ENCODE measurements at places on chromosomes 11 and 22.

- no peak for DNase-seq
Measured at GRCh38 chr11:65776196-65776595, 4.6 kb downstream of the AP5B1 start.

DNA sequence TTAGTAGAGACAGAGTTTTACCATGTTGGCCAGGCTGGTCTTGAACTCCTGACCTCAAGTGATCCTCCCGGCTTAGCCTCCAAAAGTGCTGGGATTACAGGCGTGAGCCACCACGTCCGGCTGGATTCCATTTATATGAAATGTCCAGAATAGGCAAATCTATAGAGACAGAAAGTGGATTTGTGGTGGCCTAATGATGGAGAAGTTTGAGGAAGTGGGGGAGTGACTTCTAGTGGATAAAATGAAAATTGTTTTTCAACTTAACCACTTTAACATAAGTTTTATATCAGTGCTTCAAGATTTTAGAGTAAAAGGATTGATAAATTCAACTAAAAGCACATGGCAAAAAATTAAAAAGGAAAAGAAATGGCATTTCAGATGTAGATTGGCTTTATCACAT is 66.2 kb downstream of the HIPK3 start:
- no peak for DNase-seq

DNA sequence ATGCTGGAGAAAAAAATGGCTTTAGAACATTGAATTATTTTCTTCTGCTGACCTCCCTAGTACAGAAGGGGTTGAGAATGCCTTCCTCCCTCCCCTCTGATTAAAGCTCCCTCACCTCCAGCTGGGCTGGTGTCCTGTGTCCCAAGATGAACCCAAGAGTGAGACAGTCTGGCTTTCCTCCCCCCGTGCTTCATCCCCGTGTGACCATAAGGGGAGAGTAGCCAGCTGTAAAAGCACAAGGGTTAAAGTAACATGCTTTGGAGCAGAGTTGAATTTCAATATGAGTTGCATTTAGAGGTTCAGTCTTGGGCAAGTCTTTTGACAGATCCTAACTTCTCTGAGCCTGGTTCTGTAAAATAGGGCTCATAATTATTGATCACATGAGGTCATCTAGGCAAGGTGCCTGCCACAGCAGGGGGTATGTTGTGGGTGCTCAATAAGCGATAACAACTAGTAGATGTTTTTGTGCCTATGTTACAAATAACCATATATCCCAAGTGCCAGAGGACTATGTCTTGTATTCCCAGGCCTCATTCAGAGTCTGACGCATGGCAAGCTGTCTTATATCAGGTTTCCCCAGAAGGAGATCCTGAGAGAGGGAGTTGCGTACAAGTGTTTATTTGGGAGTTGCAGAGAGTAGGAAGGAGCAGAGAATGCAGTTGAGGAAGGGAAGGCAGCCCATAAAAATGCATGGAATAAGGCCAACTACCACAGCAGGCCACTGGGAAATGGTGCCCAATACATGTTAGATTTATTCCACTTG is 4.1 kb downstream of the PRG2 start:
- no peak for DNase-seq

DNA sequence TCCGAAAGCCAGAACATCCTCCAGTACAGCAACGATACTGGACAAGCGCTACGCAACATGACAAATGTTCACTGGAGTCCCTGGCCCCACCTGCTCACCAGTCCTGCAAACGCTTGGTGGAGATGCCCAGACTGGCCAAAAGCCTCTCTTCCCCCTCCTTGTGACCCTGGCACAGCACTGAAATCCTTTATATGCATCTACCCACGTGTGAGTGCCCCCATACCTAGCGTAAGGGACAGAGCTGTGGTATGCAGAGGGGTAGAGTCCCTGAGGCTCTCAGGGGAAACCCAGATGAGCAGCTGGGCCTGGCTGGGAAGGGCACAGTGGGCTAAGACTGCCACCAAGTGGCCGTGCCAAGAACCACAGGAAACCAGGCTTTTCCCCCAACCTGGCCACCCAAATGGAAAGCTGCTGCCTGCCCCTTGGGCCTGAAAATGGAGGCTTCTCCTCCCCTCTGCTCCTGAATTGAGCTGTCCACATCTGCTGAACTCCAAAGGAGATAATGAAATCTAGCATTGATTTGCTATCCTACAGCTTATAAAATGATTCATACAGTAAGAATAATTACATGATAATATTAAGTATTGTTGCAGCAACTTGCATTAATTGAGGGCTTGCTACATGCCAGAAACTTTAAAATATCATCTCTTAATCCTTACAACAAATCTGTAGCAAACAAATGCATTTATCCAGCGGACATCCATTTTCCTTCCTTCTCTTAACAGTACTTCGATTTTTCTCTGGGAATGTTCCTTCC is 24.8 kb upstream of the TTC12 start:
- peak; percentile 50 for DNase-seq

DNA sequence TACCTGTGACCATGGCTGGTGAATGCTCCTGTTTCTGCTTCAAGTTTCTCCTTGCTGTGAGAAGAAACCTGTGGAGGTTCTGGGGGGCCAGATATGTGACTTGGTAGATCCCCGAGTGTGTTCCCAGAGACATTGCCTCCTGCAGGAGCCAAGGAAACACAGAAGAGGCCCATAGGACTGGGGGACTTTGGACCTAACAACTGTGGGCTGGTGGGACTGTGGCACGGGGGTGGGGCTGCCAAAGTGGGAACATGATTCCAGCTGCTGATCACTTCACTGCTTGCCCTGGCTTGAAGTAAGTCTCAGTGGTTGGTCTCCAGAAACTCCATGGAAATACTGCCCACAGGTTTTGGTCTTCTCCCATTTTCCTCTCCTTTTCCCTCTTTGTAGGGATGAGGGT is 4.1 kb upstream of the NR1H3 start:
- no peak for DNase-seq

DNA sequence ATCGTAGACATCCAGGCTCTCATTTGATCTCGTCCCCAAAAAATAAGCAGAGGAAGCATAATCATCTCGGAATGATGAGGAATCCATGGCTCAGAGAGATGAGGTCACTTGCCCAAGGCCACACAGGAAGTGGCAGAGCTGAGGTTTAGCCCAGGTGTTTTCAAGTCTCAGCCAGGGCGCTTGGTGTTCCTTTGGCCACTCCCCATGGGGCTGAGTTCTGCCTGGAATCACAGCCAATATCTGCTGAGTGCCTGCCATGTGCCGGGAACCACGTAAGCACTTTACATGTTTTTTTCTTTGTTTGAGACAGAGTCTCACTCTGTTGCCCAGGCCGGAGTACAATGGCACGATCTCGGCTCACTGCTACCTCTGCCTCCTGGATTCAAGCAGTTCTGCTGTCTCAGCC is 29.5 kb upstream of the MYH9 start:
- no peak for DNase-seq

- peak; percentile 32 for DNase-seq
Measured at GRCh38 chr11:35615921-35616900, 2.0 kb upstream of the FJX1 start.

DNA sequence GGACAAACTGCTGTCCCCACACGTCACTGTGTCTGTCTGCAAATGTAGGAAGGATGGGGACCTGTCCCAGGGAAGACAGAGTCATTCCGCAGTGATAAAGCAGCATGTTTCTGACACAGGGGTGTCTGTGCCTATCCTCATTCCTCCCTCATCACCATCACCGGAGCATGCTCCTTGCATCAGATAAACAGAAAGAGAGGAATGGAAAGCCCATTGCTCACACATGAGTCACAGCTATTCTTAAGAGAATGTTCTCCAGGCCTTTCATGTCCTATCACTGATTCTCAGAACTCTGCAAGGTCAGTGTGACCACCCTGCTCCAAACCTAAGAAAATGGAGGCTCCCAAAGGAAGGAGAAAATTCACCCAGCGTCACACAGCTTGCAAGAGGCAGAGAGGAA is 38.9 kb downstream of the ZNF195 start:
- DNase-seq: no peak

- DNase-seq: no peak
Measured at GRCh38 chr11:60274416-60274815, 6.0 kb upstream of the MS4A4A start.

- DNase-seq: no peak
Measured at GRCh38 chr22:29780748-29781676, 13.8 kb downstream of the UQCR10 start.

DNA sequence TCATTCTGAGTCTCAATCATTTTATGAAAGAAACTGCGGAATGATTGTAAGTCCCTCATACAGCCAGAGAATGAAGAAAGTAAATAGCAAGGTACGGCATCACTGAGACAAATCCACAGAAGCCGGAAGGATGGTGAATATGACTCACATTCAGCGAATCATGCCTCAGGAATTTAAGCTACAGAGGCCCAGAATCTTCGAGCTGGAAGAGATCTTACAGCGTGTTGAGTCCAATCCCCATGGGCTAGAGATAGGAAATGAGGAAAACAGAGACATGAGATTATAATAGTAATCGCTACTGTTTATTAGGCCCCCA is 173.2 kb downstream of the KIF18A start:
- DNase-seq: no peak

GRCh38 chr11:121645596-121645995 is 192.8 kb upstream of the SORL1-AS1 start:
- no peak for DNase-seq

DNA sequence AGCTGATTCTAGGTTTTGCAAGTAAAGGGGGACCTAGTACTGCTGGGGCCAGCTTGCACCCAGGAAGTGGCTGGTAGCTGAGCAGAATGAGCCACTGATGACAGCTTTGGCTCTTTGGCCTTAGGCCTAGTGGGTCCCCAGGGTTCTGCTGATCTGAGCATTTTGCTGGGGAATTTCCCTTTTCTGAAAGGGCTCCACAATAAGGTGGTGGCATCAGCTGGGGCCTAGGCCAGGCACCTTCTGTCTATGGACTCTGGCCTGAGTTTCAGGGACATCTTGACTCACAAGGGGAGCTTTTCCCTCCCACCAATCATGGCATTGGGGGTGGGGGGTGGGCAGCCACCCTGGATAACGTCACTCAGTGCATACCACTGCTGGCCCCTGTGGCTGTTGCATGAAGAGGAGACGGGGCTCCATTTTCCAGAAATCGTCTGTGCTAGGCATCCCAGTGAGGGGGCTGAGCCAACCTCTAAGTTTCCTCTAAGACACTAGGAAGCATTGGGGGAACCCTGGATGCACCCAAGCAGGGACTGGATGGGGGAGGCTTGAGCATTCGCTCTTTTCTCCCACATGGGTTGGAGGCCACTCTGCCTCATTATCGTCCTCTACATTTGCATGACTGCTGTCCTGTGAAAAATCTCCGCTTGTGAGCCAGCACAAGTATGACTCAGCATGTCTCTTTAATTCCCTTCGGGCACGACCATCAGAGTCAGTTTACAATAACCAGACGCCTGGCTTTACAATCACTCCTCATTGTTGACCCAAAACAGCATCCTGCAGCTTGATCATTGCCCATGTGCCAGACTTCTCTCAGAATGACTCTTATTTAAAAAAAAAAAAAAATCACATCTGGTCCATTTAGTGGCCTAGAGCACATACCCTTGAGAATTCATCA is 145.0 kb upstream of the THY1 start:
- DNase-seq: no peak

DNA sequence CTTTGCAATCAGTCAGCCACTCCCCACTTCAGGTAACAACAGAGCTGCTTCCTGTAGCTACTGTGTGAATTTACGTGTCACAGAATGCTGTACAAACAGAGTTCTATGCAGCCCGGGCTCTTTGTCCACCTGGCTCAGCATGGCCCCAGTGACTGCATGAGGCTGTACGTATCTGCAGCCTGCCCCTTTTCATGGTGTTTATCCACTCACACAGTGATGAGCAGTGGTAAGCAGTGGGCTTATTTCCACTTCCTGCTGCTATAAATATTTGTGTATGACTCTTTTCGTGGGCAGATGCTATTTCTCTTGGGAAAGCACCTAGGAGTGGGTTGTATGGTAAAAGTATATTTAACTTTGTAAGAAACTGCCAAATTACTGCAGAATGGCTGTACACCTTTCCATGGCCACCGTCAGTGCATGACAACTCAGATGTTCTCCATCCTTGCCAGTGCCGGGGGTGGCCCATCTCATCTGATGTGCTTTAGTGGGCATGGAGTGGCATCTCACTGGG is 43.3 kb downstream of the MYEOV start:
- DNase-seq: peak; percentile 10

- no peak for DNase-seq
Measured at GRCh38 chr11:45807792-45808238, 2.9 kb downstream of the SLC35C1 start.

DNA sequence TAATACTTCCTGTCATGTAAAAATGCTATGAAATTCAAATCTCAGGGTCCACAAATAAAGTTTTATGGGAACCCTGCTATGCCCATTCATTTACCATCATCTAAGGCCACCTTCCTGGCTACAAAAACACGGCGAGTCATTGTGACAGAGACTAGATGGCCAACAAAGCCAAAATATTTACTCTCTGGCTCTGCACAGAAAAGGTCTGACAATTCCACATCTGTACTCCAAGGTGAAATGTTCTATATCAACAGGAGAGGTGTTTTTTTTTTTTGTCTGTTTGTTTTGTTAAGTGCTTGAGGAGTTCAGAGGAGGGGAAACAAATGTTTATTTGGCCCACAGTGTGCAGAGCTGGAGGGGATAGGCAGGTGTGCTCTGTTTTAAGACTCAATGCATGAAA is 18.6 kb upstream of the TMA7B start:
- no peak for DNase-seq

GRCh38 chr11:73875840-73876239 is 806 bp downstream of the COA4 start:
- DNase-seq: no peak

DNA sequence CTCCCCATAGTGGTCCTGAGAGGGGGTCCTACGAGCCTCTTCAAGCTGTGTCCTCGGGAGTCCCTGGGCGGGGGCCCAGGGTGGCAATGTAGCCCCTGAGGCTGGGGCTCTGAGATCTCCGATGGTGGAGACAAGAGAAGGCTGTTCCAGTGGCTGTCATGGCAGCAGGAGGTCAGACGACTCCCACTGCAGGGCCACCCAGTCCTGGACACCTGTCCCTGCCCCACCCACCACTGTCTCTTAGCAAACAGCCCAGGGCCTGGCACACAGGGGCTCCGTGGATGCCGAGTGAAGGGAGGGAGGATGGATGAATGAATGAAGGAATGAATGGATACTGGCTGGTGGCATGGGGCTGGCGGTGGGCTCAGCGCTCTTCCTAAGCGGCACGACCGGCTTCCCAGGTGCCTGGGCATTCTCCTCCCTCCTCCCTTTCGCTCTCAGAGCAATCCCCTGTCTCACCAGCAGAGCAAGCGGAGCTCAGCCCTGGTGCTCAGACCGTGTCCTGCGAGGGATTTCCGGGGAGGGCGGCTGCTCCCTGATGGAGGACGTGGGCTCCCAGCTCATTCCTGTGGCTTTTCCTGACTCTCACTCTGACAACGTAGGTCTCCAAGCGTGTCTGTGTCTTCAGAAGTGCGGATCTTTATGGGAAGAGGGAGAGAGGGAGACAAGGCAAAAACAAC is 1272.6 kb downstream of the BRD1 start:
- DNase-seq: no peak

DNA sequence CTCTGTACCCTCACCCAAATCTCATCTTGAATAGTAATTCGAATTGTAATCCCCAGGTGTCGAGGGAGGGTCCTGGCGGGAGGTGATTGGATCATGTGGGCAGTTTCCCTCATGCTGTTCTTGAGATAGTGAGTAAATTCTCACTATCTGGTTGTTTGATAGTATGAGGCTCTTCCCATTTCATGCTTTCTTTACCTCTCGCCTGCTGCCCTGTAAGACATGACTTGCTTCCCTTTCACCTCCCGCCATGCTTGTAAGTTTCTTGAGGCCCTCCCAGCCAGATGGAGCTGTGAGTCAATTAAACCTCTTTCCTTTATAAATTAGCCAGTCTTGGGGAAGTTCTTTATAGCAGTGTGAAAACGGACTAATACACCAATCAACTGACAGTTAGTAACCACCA is 60.1 kb downstream of the FAM76B start:
- no peak for DNase-seq

- no peak for DNase-seq
Measured at GRCh38 chr22:49622241-49623105, 205.2 kb downstream of the BRD1 start.

All from CD4-positive, alpha-beta T cell treated with Interleukin-6 for 4 hours (primary cell).